Endothelial cell (in vitro differentiated cells): ENCODE measurements at places on chromosomes 6 and 20. TPM values are rescaled to one million over a fixed set of nuclear protein-coding genes. Genes with fewer than 3 reads are reported as not detected.

GRCh38 chr6:23841116-23841515, 284.9 kb upstream of the NRSN1 start:
- DNase-seq: no peak

The SLC26A8 gene
- total RNA-seq: 0.97 TPM

The PBOV1 gene
- total RNA-seq: not detected

DNA sequence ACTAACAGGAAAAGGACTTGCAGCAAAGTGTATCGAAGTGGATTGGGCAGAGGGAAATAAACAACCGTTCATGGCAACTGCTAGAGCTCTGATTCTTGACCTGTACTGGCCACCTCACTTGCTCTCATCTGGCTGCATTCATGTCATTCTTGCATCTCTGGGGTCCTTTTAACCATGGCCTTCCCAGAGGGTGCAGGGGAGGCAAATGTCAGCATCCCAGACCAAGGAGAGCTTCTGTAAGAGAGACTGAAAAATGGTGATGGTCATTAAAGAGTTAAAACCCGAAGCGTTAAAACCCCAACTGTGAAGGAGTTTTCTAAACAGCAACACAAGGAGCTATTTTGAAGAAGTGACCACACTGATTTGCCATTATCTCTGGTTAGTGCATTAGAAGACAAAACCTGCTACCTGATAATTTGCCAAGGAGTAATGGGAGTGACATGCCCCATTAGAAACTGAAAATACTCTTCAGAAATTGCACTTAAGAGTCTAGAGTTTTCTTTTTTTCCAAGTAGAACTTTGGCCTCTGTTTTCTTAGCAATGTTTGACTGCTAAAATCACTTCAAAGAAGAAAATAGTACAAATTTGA, 62.4 kb downstream of the APCDD1L start:
- no peak for DNase-seq

DNA sequence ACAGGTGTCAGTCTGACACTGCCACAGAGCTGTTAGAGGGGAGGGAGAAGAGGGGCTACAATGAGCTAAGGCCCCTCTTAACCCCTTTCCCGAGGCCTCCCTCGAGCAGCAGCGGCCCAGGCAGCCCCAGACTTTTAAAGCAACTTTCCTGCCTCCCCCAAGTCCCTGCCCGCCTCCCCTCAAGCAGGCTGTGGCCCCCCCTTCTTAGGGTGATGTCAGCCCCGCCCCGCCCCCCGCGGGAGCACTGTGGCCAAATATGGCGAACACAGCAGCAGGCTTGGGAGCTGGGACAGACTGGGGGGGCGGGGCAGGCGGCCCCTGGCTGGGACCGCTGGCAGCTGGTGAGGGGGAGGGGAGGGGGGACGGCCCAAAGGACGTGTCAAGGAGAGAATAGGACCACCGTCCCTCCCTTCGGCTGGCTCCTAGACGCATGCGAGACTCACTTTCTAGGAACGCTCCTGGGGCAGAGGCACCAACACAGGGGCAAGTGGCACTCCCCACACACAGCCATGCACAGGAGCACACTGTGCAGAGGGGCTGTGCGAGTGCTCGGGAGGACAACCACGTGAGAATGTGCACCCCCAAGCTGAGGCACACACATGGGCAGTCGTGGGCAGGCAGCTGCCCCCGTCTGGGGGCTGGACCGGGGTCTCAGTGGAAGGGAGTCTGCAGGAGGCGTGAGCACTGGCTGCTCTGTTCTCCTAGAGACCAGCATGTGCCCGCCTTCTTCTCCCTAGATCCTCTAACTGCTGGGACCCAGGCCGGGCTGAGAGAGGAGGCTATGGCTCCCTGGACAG, 6.7 kb downstream of the TEAD3 start:
- DNase-seq: peak; percentile 35

DNA sequence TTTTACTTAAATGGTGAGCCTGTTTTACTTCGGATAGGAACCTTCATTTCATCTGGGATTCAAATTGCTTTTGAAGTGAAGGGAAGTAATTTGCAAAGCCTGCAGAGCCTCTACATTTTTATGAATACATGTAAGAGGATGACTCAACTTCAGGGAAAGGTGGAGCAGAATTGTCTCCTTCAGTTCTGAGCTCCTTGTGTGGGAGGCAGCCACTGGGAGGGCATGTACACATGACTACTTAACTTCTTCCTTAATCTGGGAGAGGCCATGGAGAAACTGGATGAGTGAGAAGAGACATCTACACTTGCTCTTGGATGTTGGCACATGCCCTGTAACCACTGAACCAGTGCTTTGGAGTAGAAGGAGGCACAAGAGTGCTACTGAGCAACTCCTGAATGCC, 145.1 kb upstream of the NRSN1 start:
- no peak for DNase-seq

- no peak for DNase-seq
These were observed 84.3 kb upstream of the TMEM181 start for GRCh38 chr6:158475344-158476302.

GRCh38 chr6:150692604-150693003, 92.9 kb downstream of the PLEKHG1 start:
- DNase-seq: no peak

GRCh38 chr6:37585523-37585905, 85.8 kb upstream of the CCDC167 start:
- DNase-seq: no peak

GRCh38 chr6:30513451-30513850, 24.1 kb downstream of the HLA-E start:
- no peak for DNase-seq

DNA sequence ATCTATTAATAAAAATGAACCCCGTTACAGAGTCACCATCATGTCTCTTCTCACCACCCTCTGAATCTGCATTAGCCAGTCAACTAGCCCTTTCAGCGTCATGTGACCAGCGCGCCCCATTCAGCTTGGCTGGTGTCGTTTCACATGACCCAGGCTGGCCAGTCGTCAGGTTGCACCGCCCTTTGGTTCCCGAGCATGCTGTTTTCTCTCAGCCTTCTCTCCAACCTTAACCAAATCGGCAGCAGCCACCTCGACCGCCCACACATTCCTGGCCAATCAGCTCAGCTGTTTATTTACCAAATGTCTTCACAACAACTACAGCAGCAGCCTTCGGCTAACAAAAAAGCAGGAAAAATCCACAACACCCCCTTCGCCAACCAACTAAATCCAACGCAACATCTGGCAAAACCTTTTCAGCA, 5.6 kb downstream of the SRSF3 start:
- DNase-seq: peak; percentile 24

DNA sequence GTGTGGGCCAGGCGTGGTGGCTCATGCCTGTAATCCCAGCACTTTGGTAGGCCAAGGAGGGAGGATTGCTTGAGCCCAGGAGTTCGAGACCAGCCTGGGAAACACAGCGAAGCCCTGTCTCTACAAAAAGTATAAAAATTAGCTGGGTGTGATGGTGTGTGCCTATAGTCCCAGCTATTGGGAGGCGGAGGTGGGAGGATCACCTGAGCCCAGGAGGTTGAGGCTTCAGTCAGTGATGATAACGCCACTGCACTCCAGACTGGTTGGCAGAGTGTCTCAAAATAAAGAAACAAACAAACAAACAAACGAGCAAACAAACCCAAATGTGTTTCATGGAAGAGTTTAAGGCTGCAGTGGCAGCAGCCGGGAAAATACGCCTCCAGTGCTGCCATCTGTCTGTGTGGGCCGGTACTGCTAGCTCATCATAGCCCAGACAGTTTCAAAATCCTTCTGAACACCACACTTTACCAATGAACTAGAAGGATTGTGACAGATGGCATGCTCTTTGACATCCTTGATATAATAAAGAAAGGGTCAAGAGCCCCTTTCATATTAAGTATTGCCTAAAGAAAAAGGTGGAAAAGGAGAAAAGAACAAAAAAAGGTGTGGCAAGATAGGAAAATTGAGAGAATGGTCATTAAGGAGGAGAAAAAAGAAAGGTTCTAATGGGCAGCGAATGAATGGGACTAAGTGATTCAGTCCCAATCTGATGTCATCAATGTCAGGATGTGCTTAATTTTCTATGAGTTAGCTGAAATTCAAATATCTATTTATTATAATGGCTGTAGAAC, 298.6 kb downstream of the SYNE1 start:
- peak; percentile 63 for DNase-seq

GRCh38 chr6:56684342-56685101, 41.8 kb upstream of the DST start:
- no peak for DNase-seq
